ENCODE measurements at places on chromosomes 6 and 20.

- no peak for DNase-seq
These were observed 170.9 kb downstream of the KLHL32 start for GRCh38 chr6:97095311-97095850.

GRCh38 chr6:166658115-166658791, 31.2 kb upstream of the RPS6KA2 start:
- no peak for DNase-seq

DNA sequence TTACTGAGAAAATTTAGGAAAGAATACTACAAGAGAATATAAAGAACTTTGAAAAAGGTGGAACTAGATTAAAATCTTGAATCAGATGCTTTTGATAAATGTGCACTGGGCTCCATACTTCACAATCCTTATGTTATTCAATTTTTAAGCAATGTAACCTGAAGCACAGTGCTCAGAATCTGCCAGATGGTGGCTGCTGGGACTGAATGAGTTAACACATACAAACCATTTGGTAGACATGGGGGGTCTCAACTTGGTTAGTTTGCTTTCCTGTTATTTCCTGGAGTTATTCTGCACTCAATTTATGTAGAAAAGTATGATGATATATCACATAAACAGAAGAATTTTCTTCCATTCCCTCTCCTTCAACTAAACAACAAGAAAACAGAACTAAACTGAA, 326.5 kb downstream of the RNGTT start:
- DNase-seq, result no peak

GRCh38 chr20:62020935-62021701, 44.6 kb downstream of the TAF4 start:
- DNase-seq, result peak; percentile 46

GRCh38 chr6:11221623-11222384, 10.7 kb downstream of the NEDD9 start:
- no peak for DNase-seq

DNA sequence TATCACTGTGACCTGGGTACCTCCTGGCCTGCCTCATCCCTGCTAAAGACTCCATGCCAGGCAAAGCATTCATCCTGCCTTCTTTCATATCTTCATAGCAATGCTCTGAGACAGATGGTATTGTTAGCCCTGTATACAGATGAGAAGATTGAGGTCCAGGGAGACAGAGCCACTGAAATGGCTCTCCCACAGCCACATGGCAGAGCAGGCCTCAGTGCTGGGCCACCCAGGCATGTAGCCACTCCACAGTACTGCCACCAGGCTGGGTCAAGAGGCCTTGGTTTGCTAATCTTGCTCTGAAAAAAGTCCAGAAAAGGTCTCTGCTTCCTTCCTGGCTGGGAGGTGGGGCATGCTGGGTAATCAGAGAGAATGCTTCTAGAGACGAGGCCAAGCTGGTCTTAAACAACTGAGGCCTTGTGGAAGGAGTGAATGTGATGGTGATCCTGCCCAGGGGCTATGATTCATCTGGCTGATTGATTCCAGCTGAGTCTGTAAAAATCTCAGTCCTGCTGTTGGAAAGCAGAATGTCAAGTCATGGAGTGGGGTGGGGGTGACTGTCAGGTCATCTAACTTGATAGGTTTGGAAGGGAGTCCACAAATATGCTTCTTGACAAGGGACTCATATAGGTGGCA, 29.8 kb downstream of the HM13 start:
- DNase-seq, result peak; percentile 97

DNA sequence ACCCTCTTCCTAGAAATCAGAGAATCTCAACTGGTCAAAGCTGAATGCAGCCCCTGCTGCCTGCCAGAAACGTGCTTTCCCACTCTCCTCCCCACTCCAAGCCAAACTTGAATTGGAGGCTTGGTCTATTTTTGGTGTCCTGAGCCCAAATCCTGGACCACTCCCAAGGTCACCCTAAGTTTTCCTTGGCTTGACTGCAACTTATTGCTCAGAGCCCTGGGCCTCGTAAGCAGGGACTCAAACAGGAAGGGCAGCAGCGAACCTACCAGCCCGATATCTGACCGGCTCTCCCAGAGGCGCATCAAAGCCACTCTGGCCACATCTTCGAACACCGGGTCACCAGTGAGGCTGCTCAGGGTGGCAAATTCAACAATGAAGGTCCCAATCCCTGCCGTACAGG, 12.7 kb downstream of the EDEM2 start:
- DNase-seq, result peak; percentile 25

GRCh38 chr6:52027699-52028098, 59.7 kb downstream of the PKHD1 start:
- DNase-seq, result no peak

GRCh38 chr6:124791156-124791555, 171.1 kb upstream of the RNF217 start:
- no peak for DNase-seq

- DNase-seq, result no peak
These were observed 36.3 kb upstream of the VEGFA start for GRCh38 chr6:43733471-43734293.

DNA sequence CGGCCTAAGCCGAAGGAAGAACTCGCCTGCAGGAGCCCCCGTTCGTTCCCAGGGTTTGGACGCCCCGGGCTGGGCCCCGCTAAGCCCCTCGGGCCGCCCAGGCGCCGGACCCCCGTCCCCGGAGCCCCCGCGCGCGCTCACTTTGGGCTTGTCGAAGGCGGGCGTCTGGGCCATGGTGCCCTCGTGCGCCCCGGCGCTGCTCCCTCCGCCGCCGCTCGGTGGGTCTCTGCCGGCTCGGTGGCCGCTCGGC, 140 bp downstream of the ADA start:
- DNase-seq, result no peak

DNA sequence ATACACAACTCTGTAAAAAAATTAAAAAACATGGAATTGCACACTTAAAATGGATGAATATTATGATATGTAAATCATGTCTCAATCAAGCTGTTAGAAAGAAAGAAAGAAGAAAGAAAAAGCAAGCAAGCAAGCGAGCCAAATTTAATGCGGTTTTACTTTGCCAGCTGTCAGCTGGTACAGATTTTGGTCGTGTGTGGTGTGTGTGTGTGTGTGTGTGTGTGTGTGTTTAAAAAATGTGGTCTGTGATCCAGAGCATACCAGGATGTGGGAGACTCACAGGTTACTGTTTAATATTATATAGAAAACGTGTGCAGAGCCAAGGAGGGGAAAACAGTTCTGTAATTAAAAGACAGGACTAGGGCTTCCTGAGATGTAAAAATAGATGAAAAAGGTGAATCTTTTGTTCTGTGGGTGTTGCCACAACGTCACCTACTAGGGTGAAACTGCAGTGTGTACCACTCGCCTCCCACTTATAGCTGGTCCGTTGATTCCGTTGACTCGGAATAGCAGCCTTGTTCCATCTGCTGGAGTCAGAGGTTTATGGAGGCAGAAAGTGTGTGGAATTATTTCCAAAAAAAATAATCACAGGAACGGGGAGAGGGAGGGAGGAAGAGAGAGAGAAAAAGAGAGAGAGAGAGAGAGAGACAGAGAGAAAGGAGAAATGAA, 197.7 kb downstream of the BCAS1 start:
- peak; percentile 57 for DNase-seq

GRCh38 chr20:63785691-63786131, 45.4 kb downstream of the ZBTB46 start:
- no peak for DNase-seq

DNA sequence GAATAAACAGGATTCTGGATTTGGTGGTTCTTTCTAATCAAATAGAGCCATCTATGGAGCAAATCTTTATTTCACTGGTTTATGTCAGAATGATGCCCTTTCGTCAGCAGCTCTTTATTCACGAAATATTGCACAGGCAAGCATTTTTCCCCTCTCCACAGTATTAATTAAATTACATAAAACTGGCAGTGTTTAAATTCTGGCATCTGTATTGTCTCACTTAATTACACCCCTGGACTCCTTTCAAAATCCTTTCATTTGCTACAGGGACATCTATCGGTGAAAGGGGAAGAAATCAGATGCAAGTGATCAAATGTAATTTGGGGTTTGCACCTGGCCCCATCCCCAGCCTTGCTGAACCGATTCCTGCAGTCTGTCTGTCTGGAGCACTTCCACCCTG, 801.9 kb downstream of the QKI start:
- DNase-seq, result no peak

- DNase-seq, result no peak
These were observed 5.4 kb downstream of the JPH2 start for GRCh38 chr20:44181611-44182010.

GRCh38 chr6:20729086-20729485, 194.8 kb downstream of the CDKAL1 start:
- no peak for DNase-seq

DNA sequence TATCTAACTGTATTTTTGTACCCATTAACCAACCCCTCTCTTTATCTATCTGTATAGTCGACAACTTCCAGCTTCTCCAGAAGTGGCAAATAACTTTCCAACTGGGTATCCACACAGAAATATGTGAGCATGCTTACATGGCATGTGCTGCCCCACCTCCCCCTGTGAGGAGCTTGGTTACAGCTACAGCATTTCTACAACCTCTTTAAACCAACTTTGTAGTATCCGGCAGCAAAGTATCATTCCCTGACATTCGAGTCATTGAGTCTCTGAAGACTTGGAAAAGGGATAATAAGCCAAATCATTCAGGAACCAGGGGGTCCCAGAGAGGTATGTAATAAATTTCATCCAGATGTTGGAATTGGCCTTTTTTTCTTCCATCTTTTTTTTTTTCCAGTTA, 48.2 kb upstream of the ASIP start:
- DNase-seq, result no peak

GRCh38 chr6:109485266-109485935, 2.4 kb upstream of the ZBTB24 start:
- DNase-seq, result no peak

DNA sequence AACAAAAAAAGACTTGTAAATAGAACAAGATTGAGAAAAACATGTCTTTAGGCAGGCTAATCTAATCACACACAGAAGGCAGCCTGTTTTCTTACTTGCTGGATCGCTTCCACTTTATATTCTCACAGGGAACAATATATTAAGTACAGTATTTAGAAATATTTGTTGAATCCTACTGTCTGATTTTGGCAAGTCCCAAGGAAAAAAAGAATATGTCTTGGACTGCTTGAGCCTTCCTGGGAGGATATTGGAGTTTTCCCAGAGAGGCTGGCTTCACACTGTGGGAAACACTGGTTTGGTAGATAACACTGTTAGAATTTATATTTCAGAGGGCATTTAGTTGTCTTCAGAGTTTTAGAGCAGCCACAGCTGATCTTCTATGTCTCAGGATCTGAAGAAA, 229.7 kb downstream of the PRL start:
- no peak for DNase-seq

- DNase-seq, result no peak
These were observed 8.8 kb upstream of the VSX1 start for GRCh38 chr20:25090492-25091429.
